Cardiac septum (tissue), 1 donor: ENCODE measurements at places on chromosomes 5 and 9.

DNA sequence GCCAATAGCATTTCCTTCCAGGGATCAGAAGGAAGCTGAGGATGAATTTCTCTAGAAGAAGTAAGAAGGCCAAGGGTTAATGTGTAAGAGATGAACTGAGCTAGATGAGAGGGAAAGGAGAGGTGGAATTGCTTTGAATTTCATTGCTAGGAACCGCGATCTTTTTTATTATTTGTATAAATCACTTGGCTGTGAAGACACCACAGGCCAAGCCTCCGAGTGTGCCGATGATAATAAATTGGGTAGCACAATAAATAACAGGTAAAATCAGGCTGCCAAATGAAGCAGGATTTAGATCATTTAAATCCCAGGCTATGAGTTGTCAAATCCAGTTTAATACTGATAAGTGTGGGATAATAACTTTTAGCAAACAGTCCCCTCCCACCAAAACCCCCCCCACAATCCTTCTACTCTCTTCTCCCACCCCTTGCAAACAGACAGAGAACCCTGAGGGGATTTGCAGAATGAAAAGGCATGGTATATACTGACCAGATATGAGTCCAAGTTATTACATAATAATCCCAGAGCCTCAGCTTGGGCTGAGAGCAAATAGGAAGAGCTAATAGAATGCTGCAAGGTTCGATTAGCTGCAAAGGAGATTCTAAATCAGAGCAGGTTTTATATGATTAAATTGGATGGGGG, 143.5 kb downstream of the PPP2R2B start:
- DNase-seq, result no peak

DNA sequence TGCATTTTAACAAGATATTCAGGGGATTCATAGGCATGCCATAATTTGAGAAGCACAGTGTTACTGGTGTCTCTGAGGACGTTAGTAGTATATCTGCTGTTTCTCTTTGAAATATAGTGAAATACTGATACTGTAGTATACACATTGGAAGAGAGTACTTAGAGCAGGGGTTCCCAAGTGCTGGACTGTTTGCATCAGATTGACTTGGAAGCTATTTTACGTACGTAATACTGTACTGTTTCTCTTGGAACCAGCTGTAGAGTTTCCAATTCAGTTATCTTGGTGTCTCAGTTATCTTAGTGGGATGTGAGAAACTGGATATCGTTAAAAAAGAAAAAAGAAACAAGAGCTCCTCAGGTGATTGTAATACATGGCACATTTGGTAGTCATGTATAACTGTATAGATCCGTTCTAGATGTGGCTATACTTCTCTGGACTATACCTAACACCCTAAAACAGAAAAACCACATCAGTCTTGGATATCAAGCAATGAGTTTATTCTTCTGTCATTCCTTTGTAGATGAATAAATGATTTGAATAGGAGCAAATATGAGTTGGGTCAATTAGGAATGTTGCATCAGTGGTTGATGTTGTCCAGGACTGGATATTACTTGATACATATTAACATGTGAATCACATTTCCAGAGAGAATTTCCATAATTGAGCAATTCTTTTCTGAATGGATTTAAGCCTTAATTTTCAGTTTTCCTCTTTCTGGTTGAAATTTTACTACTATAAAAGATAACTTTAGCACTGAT, 33.4 kb downstream of the PRRC1 start:
- DNase-seq, result no peak

- no peak for DNase-seq
These were observed 639.0 kb upstream of the ITGA1 start for GRCh38 chr5:52148679-52149078.

GRCh38 chr9:130780865-130781504, 54.1 kb upstream of the ABL1 start:
- no peak for DNase-seq

- no peak for DNase-seq
These were observed 41.5 kb upstream of the EGFL7 start for GRCh38 chr9:136621019-136621733.

DNA sequence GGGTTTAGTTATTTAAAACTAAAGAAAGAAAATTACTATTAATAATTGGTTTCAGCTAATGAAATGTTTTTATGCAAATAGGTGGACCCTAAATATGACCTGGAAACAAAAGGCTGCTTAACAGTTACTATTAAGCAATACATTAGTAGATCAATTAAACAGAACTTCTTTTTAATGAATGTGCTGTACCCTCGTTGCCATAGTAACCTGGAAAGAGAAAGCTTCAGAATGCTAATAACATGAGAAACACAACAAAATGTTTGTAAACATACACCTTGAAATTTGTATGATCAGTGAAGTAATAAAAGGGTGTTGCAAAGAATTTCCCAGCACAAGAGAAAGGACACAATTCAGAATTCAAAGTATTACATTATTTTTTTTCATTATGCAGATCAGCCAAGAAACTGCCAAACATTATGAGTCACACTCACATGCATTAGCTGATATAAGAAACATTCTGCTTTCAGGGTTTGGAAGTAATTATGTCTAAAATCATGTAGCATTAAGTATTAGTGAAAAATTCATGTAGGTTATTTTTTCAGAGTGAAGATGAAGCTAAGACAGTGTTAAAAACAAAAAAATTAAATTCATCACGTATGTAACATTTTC, 348.3 kb downstream of the ISL1 start:
- no peak for DNase-seq

GRCh38 chr5:27234916-27235315, 196.5 kb upstream of the CDH9 start:
- no peak for DNase-seq

DNA sequence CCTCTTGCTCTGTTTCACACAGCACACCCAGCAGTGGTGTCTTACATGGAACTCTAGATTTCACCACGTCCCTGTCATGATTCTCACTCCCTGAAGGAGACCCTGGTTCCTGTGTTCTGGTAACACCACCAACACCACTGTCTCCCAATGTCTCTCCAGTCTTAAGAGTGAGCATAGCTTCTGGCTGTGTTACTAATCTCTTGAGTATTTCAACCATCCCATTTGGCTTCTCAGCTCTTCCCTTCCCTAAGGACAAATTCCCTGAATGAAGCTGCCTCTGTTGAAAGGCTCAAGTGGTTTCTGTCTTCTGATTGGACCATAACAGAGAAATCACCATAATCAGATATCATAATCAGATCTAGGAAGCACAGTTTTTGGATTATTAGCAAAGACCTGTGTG, 311.8 kb downstream of the DNAH5 start:
- DNase-seq, result no peak

DNA sequence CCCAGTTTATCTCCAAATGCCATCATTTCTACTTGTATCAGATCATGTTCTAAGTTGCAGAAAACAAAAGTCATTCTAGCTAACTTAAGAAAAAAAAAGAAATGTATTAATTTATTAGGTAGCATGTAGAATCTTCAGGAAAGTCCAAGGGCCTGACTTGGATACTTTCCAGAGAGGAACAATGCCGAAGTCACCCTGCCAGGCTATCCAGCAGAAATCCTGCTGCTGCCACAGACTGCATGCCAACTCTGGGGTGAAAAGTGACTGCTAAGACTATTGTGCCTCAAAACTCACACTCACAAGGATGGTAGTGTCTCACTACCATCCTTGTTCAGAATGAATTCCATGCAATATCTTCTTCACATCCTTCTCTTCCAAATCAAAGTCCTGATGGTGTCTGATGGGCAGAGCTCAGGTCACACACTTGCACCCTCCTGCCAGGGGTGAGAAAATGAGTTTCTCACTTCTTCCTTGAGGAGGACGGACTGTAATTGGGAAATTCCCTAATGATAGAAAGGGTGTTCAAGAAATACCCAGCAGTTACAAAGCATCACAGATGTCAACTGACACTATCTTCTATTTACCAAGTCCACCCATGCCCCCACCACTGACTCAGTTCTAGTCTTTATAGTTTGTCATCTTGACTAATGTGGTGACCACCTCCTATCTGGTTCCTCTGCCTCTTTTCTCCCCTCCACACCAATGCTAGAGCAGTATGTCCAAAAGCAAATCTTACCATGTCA, 279.4 kb downstream of the CWC27 start:
- no peak for DNase-seq

GRCh38 chr5:181108578-181109165, 22.3 kb downstream of the OR2V1 start:
- peak; percentile 58 for DNase-seq

- no peak for DNase-seq
These were observed 214.9 kb upstream of the EFNA5 start for GRCh38 chr5:107885601-107886000.

DNA sequence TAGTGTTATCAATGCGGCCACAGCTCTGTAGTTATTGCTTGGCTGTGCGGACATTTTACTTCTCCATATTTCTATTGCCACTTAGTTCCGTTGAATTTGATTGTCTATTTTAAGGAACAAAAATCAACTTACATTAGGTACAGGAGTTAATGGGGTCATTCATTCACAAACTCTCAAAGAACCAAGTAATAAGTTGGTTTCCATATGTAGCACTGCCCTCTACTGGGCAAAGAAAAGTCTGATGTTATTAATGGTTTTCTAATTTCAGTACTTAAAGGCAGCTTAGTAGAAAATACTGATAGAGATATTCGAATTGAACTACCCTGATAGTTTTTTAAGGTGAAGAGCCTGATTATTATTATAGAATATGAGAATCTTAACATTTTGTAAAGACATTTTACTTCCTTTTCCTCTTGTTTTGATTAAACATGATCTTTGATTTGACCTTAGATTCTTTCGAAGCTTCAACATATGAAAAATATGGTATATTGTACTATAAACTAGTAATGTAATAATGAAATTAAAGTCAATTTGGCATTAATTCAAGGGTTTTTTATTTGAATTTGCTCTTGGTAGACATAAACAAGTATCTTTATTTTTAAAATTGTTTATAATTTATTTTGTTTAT, 119.5 kb upstream of the CTNND2 start:
- DNase-seq, result no peak

- no peak for DNase-seq
These were observed 114.9 kb downstream of the INVS start for GRCh38 chr9:100213730-100214477.

- no peak for DNase-seq
These were observed 930 bp downstream of the PRLR start for GRCh38 chr5:35229076-35230037.

DNA sequence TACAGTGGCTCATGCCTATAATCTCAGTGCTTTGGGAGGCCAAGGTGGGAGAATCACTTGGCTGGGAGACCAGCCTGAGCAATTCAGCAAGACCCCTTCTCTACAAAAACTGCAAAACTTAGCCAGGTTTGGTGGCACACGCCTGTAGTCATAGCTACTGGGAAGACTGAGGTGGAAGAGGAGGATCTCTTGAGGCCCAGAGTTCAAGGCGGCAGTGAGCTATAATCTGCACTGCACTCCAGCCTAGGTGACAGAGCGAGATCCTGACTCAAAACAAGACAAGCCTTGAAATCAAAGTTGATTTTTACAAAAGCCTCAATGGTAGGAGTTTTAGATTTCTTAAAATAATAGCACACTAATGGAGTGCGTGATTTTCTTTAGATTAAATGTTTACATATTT, 14.6 kb downstream of the UBE2D2 start:
- no peak for DNase-seq

DNA sequence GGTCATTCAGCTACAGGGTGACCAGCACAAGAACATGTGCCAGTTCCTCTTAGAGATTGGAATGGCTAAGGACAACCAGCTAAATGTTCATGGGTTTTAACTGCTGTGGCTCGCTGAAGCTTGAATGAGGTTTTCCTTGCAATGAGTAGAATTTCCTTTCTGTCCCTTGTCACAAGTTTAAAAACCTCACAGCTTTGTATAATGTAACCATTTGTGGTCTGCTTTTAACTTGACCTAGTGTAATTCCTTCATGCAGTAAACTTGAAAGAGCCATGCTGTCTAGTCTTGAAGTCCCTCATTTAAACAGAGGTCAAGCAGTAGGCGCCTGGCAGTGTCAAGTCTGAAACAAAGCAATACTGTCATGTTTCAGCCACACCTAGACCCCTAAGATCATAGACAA, 181.3 kb upstream of the DMRT1 start:
- no peak for DNase-seq

DNA sequence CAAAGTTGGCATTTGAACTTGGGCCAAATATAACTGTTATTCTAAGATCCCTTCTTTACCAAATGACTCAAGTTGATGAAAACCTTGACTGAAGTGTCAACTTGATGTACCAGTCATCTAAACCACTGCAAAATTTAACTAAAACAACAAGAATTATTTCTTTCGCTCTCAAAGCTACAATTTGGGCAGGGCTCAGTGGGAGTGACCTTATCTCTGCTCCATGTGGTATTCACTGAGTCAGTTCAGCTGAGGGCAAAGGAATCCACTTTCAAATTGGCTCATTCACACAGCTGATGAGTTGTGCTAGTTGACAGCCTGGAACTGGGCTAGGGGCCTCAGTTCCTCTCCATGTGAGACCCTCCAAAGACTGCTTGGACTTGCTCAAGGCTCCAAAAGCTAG, 166.3 kb downstream of the RORB start:
- no peak for DNase-seq

GRCh38 chr5:159050316-159051143, 49.2 kb downstream of the EBF1 start:
- DNase-seq, result no peak

DNA sequence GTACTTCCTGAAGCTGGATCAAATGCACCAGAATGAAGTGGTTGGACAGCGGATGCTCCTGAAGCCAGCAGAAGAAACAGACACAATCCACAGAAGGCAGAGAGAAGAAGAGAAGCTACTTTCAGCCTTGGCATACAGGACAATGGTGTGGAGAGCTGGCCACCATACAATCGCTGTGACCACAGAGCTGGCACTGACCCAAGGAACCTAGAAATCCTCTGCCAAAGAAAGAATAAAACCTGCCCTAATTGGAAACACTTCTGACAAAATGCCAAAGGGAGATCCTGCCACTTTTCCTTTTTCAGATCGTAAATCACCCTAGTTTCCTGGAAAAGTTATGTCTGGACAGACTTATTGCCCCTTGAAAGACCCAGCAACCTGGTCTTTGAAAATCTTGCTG, 77.8 kb downstream of the BAAT start:
- no peak for DNase-seq

- no peak for DNase-seq
These were observed 246.8 kb downstream of the SAXO1 start for GRCh38 chr9:18786196-18786595.

GRCh38 chr5:139396691-139397090, 1.8 kb upstream of the PROB1 start:
- no peak for DNase-seq

DNA sequence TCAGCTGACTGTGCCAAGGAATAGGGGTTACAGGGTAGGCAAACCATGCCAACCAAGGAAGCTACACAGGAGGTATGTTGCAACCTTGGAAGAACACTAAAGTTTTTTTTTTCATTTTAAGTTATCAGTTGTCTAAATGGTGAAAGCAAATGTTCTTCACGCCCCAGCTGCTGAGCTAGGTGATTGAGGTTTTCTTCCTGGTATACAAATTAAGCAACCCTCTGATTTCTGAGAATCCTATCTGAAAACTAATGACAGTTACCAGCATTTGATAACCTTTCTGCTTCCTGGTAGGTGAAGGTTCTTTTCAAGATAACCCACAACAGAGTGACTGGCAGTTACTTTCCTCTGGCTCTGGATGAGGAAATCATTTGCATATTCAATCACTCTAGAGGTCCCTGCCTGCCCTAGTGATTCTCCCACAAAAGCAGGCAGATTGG, 194.9 kb downstream of the ATP10B start:
- no peak for DNase-seq

GRCh38 chr9:138052322-138052615, 174.7 kb downstream of the CACNA1B start:
- DNase-seq, result peak; percentile 36

GRCh38 chr9:115790520-115790919, 363.1 kb upstream of the PAPPA start:
- no peak for DNase-seq

- DNase-seq, result no peak
These were observed 444.9 kb upstream of the CLINT1 start for GRCh38 chr5:158303883-158304282.

- peak; percentile 43 for DNase-seq
These were observed 168.5 kb downstream of the OLFM1 start for GRCh38 chr9:135255841-135256580.
